ENCODE measurements at places on chromosomes 13 and 19.

GRCh38 chr13:58704953-58705352 is 1073.4 kb downstream of the PCDH17 start:
- H3K27me3 ChIP-seq, result no peaks in the 10 kb centered on the region
- no peak overlapping the region for H3K4me3 ChIP-seq
- H3K36me3 ChIP-seq, result no peaks in the 10 kb centered on the region
- no peak overlapping the region for H3K27ac ChIP-seq

- H3K4me1 ChIP-seq, result peaks cover 22% of the 10 kb centered on the region
- H3K4me3 ChIP-seq, result no peak overlapping the region
- H3K27ac ChIP-seq, result no peak overlapping the region
- no peaks in the 10 kb centered on the region for H3K36me3 ChIP-seq
Measured at GRCh38 chr13:94550062-94550738, 45.8 kb downstream of the TGDS start.

GRCh38 chr19:3073159-3073563 is 10.9 kb upstream of the TLE5 start:
- H3K36me3 ChIP-seq, result no peaks in the 10 kb centered on the region
- no peak overlapping the region for H3K27ac ChIP-seq
- no peaks in the 10 kb centered on the region for H3K4me1 ChIP-seq

DNA sequence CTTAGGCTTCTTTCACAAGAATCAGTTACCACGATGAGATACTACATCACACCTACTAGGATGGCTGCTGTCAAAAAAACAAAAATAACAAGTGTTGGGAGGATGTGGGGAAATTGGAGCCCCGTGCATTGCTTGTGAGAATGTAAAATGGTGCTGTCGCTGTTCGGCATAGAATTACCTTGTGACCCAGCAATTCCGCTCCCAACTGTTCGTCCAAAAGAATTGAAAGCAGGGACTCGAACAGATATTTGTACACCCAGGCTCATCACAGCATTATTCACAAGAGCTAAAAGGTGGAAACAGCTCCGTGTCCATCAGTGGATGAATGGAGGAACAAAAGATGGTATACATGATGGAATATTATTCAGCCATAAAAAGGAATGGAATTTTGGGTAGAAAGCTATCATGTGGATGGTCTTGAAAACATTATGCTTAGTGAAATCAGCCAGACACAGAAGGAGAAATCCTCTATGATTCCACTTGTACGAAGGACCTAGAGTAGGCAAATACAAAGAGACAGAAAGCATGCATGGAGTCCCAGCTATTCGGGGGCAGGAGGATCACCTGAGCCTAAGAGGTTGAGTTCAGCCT is 23.4 kb downstream of the PAK4 start:
- H3K27ac ChIP-seq, result no peak overlapping the region
- H3K4me1 ChIP-seq, result no peaks in the 10 kb centered on the region
- H3K36me3 ChIP-seq, result no peaks in the 10 kb centered on the region
- H3K4me3 ChIP-seq, result no peak overlapping the region
- H3K27me3 ChIP-seq, result no peaks in the 10 kb centered on the region
- no peak for DNase-seq

GRCh38 chr19:50928831-50929230 is 17.6 kb upstream of the KLK4 start:
- H3K4me3 ChIP-seq, result no peak overlapping the region
- H3K27me3 ChIP-seq, result peaks cover 81% of the 10 kb centered on the region
- no peaks in the 10 kb centered on the region for H3K4me1 ChIP-seq
- H3K36me3 ChIP-seq, result no peaks in the 10 kb centered on the region
- DNase-seq, result no peak
- no peak overlapping the region for H3K27ac ChIP-seq

DNA sequence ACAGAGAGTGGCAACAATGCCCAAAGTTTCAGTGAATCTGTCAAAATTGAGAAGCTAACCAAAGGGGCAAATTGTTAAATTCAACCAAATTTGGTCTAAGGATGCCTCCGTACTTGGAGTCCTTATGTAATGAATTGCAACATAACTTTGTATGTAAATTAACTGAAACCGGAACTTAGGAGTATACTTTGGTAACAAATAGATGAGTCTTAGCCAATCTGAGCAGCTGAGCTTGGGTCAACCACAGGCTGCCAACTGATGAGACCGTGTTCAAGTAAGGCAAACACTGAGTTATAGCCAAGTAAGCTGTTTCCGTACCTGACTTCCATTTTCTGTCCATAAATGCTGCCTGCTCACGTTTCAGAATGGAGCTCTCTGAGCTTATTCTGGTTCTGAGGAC is 5.3 kb downstream of the VWA8 start:
- H3K4me1 ChIP-seq, result no peaks in the 10 kb centered on the region
- no peak overlapping the region for H3K4me3 ChIP-seq
- H3K27ac ChIP-seq, result no peak overlapping the region

DNA sequence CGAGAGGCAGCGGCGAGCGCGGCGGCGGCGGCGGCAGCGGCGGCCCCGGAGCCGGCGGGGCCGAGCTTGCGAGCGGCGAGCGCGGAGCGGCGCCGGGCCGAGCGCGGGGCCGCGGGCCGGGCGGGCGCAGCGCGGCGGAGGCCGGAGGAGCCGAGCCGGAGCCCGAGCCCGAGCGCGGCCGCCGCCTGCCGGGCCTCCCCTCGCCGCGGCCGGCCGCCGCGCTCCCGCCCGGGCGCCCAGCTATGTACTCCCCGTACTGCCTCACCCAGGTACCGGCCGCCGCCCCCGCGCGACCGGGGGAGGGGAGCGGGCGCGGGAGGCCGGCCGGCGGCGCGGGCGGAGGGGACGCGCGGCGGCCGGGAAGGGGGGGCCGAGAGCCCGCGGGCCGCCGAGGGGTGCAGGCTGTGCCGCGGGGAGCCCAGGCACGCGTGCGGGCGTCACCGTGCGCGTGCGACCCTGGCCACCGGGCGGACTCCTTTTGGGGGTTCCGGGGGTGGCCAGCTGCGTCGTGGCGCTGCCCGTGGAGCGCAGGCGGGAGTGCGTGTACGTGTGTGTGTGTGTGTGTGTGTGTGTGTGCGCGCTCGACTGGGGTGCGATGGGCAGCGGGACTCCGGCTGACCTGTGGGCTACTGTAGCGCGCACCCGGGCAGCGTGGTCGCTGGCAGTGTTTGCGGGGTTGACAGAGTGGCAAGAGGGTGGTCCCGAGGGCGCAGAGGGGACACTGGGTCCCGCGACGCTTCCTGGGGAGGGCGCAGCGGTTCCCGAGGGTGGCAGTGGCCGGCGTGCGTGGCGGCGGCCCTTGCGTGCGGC is 526 bp downstream of the NFIX start:
- no peak for DNase-seq
- H3K4me3 ChIP-seq, result no peak overlapping the region
- no peaks in the 10 kb centered on the region for H3K4me1 ChIP-seq
- H3K36me3 ChIP-seq, result no peaks in the 10 kb centered on the region
- peaks cover 74% of the 10 kb centered on the region for H3K27me3 ChIP-seq

DNA sequence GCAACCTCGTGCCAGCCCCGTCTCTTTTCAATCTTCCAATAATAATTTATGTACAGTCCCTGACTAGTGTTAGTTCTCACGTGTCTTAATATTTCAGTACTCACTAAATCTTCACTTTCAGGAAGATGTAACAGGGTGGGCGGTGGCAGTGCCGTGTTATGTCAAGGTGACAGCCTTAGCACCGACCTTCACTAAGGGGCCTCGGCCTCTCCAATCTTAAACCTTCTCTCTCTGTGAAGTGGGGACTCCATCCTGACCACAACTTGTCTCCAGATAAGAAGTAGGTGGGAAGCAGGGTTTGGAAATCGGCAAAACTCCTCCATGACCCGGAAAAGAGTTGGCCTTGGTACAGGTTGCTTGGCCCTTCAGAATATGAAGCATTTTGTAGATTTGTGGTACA is 1.8 kb downstream of the RPS19 start:
- no peak overlapping the region for H3K27ac ChIP-seq
- H3K4me3 ChIP-seq, result peak overlapping the region; percentile 97
- no peak for DNase-seq
- H3K36me3 ChIP-seq, result peaks cover 12% of the 10 kb centered on the region
- H3K4me1 ChIP-seq, result peaks cover 50% of the 10 kb centered on the region

DNA sequence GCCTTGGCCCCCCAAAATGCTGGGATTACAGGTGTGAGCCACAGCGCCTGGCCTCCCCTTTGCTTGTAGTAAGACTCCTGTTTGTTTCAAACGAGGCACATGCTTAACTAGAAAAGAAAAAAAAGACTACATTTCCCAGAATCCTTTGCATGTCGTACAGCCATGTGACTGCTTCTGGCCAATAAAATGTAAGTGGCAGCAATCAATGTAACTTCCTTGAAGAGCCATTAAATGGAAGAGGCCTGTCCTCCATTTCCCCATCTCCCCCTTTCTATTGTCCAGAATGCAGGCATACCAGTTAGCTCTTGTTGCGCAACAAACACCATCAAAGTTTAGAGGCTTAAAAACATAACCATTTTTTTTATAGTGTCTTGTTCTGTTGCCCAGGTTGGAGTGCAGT is 10.4 kb upstream of the GPR32 start:
- H3K27me3 ChIP-seq, result peaks cover 82% of the 10 kb centered on the region
- H3K27ac ChIP-seq, result no peak overlapping the region
- no peak overlapping the region for H3K4me3 ChIP-seq
- no peaks in the 10 kb centered on the region for H3K4me1 ChIP-seq
- no peaks in the 10 kb centered on the region for H3K36me3 ChIP-seq

GRCh38 chr19:7540761-7541474 is 5.4 kb downstream of the PNPLA6 start:
- H3K4me3 ChIP-seq, result no peak overlapping the region
- H3K36me3 ChIP-seq, result no peaks in the 10 kb centered on the region
- DNase-seq, result no peak
- no peaks in the 10 kb centered on the region for H3K27me3 ChIP-seq
- peaks cover 5% of the 10 kb centered on the region for H3K4me1 ChIP-seq
- no peak overlapping the region for H3K27ac ChIP-seq

Data from MM.1S (cell line).